ENCODE measurements at places on chromosomes 1 and 21.
A peak's percentile ranks its signal among the peaks of the same experiment; 100 is the strongest.

- peak; percentile 92 for DNase-seq
Measured at GRCh38 chr1:185566995-185567394, 167.2 kb upstream of the HMCN1 start.

DNA sequence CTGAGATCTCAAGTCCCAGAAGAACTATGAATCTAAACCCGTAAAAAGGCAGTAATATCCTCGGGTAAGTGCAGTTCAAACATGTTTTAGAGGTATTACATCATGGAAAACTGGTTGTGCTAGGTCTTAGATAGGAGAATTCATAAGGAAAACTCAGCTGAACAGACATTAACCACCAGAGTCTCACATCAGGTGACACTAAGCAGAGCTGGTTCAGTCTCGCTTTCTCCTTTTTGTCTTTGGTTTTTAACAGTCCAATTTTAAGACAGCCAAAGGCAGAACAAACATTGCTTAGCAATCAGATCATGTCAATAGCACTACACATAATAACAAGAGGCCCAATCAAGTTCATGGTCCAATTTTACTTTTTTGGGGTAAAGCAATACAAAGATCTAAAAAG is 63.1 kb upstream of the MUTYH start:
- no peak for DNase-seq

GRCh38 chr1:6513320-6513801 is 21.9 kb upstream of the PLEKHG5 start:
- peak; percentile 72 for DNase-seq

- no peak for DNase-seq
Measured at GRCh38 chr1:31822766-31823165, 6.9 kb upstream of the SPOCD1 start.

DNA sequence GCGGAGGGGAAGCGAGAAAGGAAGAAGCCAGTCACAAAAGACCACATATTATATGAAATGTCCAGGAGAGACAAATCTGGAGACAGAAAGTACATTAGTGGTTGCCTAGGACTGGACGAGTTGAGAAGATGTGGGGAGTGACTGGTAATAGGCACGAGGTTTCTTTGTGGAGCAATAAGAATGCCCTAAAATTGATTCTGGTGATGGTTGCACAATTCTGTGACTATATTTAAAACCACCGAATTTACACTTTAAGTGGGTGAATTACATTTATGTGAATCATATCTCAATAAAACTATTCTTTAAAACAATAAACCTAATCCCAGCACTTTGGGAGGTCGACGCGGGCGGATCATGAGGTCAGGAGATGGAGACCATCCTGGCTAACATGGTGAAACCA is 63.1 kb downstream of the ZNF281 start:
- peak; percentile 61 for DNase-seq

- peak; percentile 7 for DNase-seq
Measured at GRCh38 chr1:77063118-77063517, 156.1 kb downstream of the PIGK start.

DNA sequence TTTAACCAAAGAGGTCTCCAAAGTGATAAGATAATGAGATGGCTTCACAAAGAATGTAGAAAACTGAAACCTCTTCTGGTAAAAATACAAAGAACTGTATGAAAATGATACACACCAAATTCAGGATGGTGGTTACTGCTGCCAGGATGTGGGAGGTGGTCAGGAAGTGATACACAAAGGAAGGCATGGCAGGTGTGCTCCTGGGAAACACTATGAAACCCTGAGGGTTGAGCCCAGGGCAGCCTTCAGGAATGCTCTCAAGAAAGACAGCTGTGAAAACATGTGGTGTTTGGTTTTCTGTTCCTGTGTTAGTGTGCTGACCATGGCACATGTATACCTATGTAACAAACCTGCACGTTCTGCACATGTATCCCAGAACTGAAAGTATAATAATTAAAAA is 109.3 kb downstream of the NTNG1 start:
- peak; percentile 40 for DNase-seq

- DNase-seq = peak; percentile 85
Measured at GRCh38 chr21:35476621-35477395, 427.7 kb upstream of the RUNX1 start.
